Stimulated activated CD4-positive, alpha-beta T cell treated with anti-CD3 and anti-CD28 coated beads, Interleukin-12 subunit alpha, Interleukin-12 subunit beta, amount 100 ng/mL, for 48 hours (primary cell): ENCODE measurements at places on chromosomes 6 and 20.

DNA sequence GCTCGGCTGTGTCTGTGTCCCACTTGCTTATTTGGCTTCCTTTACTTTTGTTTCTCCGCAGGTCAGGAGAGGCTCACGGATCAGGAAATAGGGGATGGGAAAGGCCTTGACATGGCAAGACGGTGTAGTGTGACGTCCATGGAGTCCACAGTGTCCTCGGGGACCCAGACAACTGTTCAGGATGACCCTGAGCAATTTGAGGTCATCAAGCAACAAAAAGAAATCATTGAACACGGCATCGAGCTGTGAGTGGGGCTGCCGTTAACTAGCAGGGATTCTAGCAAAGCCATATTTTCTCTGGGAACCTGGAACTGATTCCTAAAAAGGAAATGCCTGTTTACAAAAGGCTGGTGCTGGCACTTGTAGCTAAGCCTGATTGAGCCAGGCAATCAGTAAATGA, 54.4 kb downstream of the ARFGEF2 start:
- DNase-seq = no peak

- DNase-seq = no peak
Measured at GRCh38 chr6:114276783-114277182, 66.0 kb downstream of the HS3ST5 start.

GRCh38 chr6:116144605-116145004, 18.7 kb upstream of the COL10A1 start:
- DNase-seq = no peak

GRCh38 chr6:14910692-14911547, 334.9 kb upstream of the JARID2 start:
- DNase-seq = no peak

DNA sequence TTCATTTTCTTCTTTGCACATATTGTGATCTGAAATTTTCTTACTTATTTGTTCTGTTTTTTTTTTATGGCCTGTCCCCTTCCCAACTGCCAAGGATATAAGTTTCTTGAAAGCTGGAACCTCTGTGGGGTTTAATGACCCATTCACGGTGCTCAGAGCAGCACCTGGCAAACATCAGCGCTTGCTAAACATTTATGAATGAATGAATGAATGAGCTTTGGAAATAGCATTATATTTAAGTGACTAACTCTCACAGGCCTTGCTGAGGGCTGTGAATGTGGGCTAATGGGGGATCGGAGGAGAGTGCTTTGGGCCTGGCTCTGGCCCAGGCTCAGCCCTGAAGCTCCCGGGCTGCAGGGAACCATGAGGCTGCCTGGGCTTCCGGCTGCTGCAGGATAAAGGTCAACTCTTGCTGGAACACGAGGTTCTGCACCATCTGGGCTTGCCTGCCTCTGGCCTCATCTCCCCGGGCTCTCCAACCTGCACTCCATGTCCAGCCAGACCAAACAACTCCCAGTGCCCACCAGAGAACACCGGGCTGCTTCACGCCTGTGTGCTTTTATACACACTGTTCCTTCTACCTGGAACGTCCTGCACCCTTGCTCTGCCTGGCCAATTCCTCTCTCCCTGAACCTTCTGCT, 14.6 kb upstream of the ARMC12 start:
- DNase-seq = no peak
